ENCODE measurements at places on chromosomes 5 and 9. TPM values are rescaled to one million over a fixed set of nuclear protein-coding genes. Genes with fewer than 3 reads are reported as not detected.
A peak's percentile ranks its signal among the peaks of the same experiment; 100 is the strongest.

DNA sequence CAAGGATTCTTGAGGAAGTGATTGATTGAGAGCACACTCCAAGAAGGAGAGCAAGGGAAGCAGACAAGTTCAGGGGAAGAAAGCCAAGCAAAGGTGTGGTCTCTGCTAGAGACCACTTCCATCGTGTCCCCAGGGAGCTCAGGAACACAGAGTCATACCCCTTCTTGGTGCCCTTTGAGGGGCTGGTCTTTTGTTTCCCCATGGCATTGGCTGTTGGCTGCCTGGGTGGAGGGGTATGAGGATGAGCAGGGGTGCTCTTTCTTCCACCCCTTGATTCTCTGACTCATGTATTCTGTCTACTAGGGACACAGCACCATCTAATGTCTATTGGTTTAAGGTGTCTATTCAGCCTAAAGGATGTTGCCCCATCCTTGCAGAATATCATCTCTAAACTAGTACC lies 11.5 kb upstream of the SPOCK1 start:
- H3K27ac ChIP-seq = no peak overlapping the region
- no peak overlapping the region for H3K4me3 ChIP-seq
- H3K27me3 ChIP-seq = peaks cover 7% of the 10 kb centered on the region
- no peaks in the 10 kb centered on the region for H3K36me3 ChIP-seq

DNA sequence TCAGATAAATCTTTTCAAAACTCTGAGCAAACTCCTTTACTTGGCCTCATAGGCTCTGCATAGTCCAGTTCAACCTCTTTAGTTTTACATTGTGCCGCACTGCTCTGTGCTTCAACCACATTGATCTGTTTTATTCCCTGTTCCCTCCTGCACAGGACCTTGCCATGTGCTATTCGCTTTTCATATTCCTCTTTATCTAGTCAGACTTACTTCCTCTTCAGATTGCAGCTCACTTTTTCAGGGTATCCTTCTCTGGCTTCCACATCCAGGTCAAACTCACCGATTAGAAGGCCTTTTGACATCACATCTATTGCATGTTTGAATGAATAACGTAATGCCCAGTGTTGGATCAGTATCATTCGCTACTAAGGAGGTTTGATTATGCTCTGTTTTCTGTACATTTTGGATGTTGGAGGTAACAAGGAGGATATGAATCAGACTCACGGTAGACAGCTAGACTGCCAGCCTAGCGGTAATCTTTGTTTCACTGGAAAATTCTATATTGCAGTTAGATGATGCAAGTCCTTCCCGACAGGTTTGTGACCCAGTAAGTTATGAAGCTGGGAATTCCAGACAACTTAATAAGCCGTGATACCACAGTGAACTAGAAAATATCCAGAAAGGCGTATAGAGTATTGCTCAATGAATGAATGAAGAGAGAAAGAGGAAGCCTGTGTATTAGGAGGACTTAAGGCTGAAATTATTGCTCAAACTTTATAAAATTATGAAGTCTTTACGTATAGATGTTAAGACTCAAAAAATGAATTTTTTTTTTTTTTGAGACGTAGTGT lies 65.7 kb downstream of the IQGAP2 start:
- H3K4me1 ChIP-seq = peaks cover 27% of the 10 kb centered on the region
- peaks cover 61% of the 10 kb centered on the region for H3K36me3 ChIP-seq
- no peaks in the 10 kb centered on the region for H3K27me3 ChIP-seq
- H3K4me3 ChIP-seq = no peak overlapping the region
- DNase-seq = no peak

DNA sequence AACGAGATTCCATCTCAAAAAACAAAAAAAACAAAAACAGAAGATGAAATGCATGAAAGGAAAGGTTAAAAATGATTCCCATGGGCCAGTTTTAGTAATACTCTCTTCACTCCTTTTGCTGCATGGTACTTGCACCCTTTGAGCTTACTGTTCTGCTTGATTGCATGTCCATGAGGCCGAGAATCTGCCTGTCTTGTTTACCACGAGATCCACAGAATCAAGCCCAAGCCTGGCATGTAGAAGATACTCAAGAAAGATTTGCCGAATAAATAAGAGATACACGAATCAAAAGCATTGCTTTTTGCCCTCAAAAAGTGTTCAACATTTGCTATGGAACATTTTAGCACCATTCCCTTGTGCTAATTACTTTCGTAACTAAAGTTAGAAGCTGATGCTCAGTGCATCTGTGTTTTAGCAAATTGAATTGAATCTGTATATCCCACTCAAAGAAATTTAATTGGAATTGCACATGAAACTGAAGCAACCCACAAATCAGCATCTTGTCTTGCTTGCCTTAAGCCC lies 1.1 kb downstream of the FAXDC2 start:
- H3K4me1 ChIP-seq = peaks cover 2% of the 10 kb centered on the region
- no peak overlapping the region for H3K4me3 ChIP-seq
- H3K27ac ChIP-seq = no peak overlapping the region
- no peaks in the 10 kb centered on the region for H3K27me3 ChIP-seq
- no peak for DNase-seq

Gene PDE6A
- total RNA-seq = not detected

Gene PRKAA1
- 72.3 TPM for total RNA-seq

Gene OLFML2A
- total RNA-seq = not detected

Gene FOXD4
- not detected for total RNA-seq

Gene RRAGA
- 46.0 TPM for total RNA-seq

GRCh38 chr5:102450313-102450990 lies 48.3 kb downstream of the SLCO6A1 start:
- no peak overlapping the region for H3K27ac ChIP-seq
- H3K36me3 ChIP-seq = no peaks in the 10 kb centered on the region
- no peaks in the 10 kb centered on the region for H3K27me3 ChIP-seq
- H3K4me3 ChIP-seq = no peak overlapping the region

Gene VCAN
- total RNA-seq = 0.39 TPM

- H3K27ac ChIP-seq = no peak overlapping the region
- H3K4me1 ChIP-seq = peaks cover 4% of the 10 kb centered on the region
- no peak overlapping the region for H3K4me3 ChIP-seq
- peaks cover 6% of the 10 kb centered on the region for H3K27me3 ChIP-seq
- peaks cover 2% of the 10 kb centered on the region for H3K36me3 ChIP-seq
- DNase-seq = no peak
These were observed 12.0 kb downstream of the RUSC2 start for GRCh38 chr9:35501946-35502345.

- H3K27ac ChIP-seq = no peak overlapping the region
- H3K4me3 ChIP-seq = no peak overlapping the region
- peaks cover 12% of the 10 kb centered on the region for H3K4me1 ChIP-seq
These were observed 4.2 kb upstream of the TTC23L start for GRCh38 chr5:34834794-34835089.

DNA sequence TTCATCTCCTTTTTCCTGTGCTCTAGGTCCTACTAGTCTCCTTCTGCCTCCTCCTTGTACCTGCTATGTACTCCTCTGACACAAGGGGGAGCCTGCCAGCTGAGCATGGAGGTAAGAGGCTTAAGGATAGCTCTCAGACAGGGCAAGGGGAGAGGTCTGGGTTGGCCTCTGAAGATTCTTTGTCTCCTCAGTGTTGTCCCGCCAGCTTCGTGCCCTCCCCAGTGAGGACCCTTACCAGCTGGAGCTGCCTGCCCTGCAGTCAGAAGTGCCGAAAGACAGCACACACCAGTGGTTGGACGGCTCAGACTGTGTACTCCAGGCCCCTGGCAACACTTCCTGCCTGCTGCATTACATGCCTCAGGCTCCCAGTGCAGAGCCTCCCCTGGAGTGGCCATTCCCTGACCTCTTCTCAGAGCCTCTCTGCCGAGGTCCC lies 3.8 kb downstream of the CREB3 start:
- H3K27me3 ChIP-seq = no peaks in the 10 kb centered on the region
- H3K4me3 ChIP-seq = no peak overlapping the region
- H3K36me3 ChIP-seq = peaks cover 50% of the 10 kb centered on the region
- peak overlapping the region; percentile 43 for H3K27ac ChIP-seq

DNA sequence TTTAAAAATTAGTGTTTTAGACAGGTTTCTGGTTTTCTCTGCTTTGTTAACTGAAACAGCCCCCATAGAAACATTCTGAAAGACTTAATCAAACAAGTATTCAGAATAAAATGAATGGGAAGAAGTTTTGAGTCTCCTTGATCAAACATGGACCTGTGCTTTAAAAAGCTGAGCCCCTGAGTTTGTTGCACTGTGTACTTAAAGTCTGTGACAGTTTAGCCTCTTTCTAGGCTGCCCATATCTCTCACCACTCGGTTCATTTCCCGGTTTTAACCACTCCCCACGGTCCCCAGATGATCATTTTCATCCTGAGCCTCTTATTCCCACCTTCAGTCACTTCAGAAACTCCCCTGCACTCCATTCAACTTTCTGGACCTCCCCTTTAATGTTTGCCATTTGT lies 215.9 kb upstream of the DMRT1 start:
- H3K4me1 ChIP-seq = peaks cover 9% of the 10 kb centered on the region
- DNase-seq = no peak
- no peak overlapping the region for H3K27ac ChIP-seq
- no peaks in the 10 kb centered on the region for H3K36me3 ChIP-seq

- H3K4me3 ChIP-seq = no peak overlapping the region
- H3K27me3 ChIP-seq = peaks cover 11% of the 10 kb centered on the region
- H3K4me1 ChIP-seq = peaks cover 12% of the 10 kb centered on the region
- DNase-seq = no peak
- H3K36me3 ChIP-seq = no peaks in the 10 kb centered on the region
These were observed 3.2 kb upstream of the C5orf63 start for GRCh38 chr5:127076315-127077129.

Gene MELK
- total RNA-seq = 73.4 TPM

DNA sequence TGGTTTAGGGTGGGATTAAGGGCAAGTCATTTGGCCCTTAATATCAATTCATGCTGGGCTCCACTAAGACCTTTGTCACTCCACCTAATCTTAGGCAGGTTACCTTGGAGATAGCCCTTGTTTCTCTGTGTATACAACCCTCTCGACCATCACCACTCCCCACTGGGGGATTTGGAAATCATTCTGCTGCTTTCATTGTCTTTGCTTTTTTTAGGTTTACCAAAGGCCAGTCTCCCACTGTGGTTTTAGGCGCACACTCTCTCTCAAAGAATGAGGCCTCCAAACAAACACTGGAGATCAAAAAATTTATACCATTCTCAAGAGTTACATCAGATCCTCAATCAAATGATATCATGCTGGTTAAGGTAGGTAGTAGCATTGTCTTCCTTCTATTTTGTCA lies 6.2 kb downstream of the GZMK start:
- no peak overlapping the region for H3K27ac ChIP-seq
- no peaks in the 10 kb centered on the region for H3K27me3 ChIP-seq
- DNase-seq = no peak
- no peak overlapping the region for H3K4me3 ChIP-seq

Gene SOX30
- total RNA-seq = 0.11 TPM

Gene GABBR2
- total RNA-seq = not detected

DNA sequence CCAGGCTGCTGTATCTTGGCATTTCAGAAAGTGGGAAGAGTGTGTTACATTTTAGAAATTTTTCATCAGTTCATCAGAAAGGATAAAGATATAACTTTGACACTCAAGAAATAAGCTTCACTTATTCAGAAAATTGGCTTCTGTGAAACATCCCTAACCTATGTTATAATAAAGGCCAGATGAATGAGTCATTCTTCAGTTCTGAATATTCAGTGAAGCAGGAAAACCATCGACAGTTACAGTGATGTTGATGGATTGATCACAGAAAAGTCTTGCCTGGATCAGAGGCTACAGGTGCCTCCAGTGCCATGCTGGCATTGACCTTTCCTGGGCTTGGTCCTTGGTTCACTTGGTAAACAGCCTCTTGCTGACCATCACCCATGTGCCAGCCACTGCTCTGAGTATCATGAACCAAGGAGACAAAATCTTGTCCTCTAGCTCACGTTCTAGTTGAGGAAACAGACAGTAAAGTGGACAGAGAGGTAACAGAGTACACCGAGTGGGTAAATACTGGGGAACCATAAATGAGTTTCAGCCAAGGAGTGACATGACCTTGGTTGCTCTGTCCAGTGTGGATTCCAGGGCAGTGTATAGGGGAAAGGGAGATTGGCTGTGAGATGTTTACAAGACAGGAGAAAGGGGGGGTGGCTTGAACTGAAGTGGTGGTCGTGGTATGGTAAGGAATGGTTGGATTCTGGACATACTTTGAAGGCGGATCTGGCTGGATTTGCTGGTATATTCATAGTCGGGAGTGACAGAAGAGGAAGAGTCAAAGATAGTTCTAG lies 98.6 kb downstream of the AMBP start:
- no peaks in the 10 kb centered on the region for H3K4me1 ChIP-seq
- H3K27ac ChIP-seq = no peak overlapping the region
- no peaks in the 10 kb centered on the region for H3K36me3 ChIP-seq
- DNase-seq = no peak

DNA sequence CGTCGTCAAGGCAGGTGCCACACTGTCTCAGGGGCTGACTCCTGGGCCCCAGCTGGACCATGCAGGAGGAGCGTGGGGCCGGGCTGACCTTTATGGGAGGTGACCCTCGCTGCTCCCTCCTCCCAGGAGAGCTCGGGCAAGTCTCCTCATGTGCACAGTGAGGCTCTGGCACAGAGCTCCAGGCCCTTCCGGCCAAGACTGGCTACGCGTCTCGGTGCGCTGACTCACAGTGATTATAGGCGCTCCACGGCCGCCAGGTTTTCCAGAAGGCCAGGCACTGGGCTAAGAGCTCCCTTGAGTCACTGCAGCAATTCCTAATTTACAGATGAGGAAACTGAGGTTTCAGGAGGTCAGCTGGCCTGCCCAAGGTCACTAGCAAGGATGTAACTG lies 47.4 kb downstream of the VAV2 start:
- no peaks in the 10 kb centered on the region for H3K27me3 ChIP-seq
- DNase-seq = no peak
- no peak overlapping the region for H3K4me3 ChIP-seq
- H3K27ac ChIP-seq = no peak overlapping the region
- H3K36me3 ChIP-seq = no peaks in the 10 kb centered on the region

Gene BHMT2
- total RNA-seq = not detected

GRCh38 chr5:89156226-89156625 lies 273.2 kb upstream of the MEF2C start:
- H3K27ac ChIP-seq = no peak overlapping the region
- no peaks in the 10 kb centered on the region for H3K4me1 ChIP-seq
- H3K36me3 ChIP-seq = no peaks in the 10 kb centered on the region
- H3K4me3 ChIP-seq = no peak overlapping the region

DNA sequence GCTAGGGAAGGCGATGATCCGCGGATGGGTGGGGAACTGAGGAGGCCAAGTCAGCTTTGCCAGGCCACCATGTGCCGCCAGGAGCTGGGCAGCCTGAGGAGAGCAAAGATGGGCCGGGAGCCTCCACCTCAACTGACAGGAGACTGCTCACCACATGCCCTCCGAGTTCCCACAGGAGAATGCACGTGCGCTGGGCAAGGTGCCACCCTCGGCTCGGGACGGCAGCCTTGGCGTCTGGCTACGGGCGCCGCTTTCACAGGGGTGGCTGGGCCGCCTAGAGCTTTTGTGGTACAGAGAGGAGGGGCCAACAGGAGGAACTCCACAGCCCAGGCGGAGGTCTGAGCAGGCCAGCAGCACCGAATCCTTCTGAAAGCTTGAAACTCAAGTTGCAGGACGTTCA lies 5.3 kb upstream of the TBC1D9B start:
- no peaks in the 10 kb centered on the region for H3K27me3 ChIP-seq
- DNase-seq = no peak
- H3K4me3 ChIP-seq = no peak overlapping the region
- H3K4me1 ChIP-seq = peaks cover 9% of the 10 kb centered on the region

Gene LPCAT1
- total RNA-seq = 68.3 TPM

Gene STPG3
- total RNA-seq = not detected

Gene SPINK7
- not detected for total RNA-seq

Gene CCDC69
- total RNA-seq = 87.6 TPM

- H3K4me3 ChIP-seq = no peak overlapping the region
- H3K36me3 ChIP-seq = no peaks in the 10 kb centered on the region
- no peak overlapping the region for H3K27ac ChIP-seq
These were observed 342.2 kb downstream of the LRRC70 start for GRCh38 chr5:62920856-62921255.

Gene PCDHGA6
- total RNA-seq = 0.08 TPM
